Effector memory CD8-positive, alpha-beta T cell (primary cell): ENCODE measurements at places on chromosomes 3 and 15.

- no peak for DNase-seq
These were observed 123.3 kb upstream of the TP63 start for GRCh38 chr3:189507856-189508255.

DNA sequence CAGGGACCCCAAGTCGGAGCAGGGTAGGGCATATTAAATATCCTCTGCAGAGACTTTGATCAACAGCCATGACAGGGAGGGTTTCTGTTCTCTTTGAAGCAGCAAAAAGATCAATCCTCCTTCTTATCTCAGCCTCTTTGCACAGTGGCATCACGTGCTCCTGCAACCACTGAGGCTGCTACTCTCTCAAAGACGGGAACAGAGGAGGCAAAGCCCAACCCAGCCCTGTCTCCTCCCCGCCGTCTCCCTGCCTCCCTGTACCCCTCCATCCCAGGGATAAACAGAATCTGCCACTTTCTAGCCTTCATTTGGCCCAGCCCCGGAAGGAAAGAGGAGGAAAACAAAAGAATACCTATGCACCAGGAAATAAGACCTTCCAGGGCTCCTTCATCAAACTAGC lies 7.5 kb upstream of the TBC1D21 start:
- DNase-seq = no peak

DNA sequence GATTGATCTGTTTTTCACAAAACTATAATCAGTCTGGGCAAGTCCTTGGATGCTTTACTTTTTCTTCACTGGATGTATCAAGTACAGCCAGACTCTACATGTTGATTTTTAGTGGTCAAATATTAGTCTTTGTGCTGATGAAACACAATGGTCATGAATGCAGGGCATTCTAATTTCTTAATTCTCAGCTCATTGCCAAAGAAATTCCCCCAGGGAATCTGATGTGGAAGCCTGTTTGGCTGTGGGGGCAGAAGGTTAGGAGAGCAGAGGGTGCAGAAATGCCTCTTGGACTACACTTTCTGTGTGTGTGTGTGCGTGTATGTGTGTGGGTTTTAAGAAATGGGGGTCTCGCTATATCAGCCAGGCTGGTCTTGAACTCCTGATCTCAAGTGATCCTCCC lies 48.7 kb upstream of the HACD2 start:
- no peak for DNase-seq

- DNase-seq = no peak
These were observed 18.7 kb downstream of the TMEM43 start for GRCh38 chr3:14143271-14144225.

GRCh38 chr3:170536712-170537111 lies 49.2 kb downstream of the SLC7A14 start:
- DNase-seq = no peak

- DNase-seq = no peak
These were observed 237.3 kb downstream of the SHOX2 start for GRCh38 chr3:157868946-157869345.

DNA sequence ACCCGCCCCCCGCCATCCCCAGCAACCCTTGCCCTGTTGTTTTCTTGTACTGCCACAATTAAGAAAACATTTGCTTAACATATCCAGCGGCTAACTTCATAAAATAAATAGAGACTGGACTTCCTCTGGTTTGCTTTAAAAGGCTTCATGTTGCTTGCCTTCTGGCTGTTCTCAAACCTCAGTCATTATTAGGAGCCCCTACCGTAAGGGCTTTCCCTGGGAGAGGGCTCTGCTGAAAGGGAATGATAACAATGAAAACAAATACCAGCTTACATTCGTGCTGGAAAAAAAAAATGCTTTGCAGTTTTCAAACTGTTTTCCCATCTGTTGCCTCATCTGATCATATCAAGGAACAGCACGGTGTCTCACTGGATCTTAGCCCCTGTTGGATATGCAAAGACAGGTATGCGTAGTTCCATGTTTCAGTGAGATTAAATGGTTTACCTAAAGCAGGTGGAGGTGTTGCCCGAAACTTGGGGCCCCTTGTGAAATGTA lies 77.2 kb upstream of the VGLL4 start:
- DNase-seq = no peak

- no peak for DNase-seq
These were observed 27.0 kb upstream of the APH1B start for GRCh38 chr15:63250312-63250965.

DNA sequence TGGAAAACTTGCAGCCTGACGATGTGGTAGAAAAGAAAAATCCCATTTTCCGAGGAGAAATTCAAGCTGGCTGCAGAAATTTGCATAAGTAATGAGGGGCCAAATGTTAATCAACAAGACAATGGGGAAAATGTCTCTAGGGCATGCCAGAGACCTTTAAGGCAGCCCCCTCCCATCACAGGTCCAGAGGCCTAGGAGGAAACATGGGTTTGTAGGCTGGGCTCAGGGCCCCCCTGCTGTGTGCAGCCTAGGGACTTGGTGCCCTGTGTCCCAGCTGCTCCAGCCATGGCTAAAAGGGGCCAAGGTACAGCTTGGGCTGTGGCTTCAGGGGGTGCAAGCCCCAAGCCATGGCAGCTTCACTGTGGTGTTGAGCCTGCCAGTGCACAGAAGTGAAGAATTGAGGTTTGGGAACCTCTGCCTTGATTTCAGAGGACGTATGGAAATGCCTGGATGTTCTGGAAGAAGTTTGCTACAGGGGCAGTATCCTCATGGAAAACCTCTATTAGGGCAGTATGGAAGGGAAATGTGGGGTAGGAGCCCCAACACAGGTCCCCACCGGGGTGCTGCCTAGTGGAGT lies 75.9 kb upstream of the CADPS start:
- no peak for DNase-seq

DNA sequence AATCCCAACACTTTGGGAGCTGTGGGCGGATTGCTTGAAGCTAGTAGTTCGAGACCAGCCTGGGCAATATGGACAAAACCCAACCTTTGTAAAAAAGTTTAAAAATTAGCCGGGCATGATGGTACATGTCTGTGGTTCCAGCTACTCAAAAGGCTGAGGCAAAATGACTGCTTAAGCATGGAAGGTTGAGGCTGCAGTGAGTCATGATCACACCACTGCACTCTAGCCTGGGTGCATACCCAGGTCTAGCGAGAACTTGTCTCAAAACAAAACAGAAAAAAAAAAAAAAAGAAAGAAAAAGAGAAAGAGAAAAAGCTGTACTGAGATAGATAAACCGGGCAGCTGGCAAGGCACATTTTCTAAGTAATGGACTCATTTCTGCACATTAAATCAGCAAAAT lies 10.6 kb downstream of the ARPP19 start:
- DNase-seq = peak; percentile 11

DNA sequence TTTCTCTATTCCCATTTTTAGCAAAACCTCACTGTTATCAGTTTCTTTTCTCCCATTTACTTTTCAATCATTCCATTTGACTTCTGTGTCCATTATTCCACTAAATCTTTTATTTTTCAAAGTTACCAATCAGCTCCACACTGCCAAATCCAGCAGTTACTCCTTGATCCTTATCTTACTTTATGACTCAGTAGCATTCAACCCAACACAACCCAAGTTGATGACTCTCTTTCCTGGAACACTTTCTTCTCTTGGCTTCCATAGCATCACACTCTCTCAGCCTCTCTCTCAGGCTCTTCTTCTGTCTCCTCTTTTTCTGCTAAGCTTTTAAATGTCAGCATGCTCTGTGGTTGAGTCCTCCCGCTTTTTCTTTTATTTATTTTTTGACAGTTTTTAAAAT lies 36.3 kb downstream of the RASGRP1 start:
- no peak for DNase-seq

DNA sequence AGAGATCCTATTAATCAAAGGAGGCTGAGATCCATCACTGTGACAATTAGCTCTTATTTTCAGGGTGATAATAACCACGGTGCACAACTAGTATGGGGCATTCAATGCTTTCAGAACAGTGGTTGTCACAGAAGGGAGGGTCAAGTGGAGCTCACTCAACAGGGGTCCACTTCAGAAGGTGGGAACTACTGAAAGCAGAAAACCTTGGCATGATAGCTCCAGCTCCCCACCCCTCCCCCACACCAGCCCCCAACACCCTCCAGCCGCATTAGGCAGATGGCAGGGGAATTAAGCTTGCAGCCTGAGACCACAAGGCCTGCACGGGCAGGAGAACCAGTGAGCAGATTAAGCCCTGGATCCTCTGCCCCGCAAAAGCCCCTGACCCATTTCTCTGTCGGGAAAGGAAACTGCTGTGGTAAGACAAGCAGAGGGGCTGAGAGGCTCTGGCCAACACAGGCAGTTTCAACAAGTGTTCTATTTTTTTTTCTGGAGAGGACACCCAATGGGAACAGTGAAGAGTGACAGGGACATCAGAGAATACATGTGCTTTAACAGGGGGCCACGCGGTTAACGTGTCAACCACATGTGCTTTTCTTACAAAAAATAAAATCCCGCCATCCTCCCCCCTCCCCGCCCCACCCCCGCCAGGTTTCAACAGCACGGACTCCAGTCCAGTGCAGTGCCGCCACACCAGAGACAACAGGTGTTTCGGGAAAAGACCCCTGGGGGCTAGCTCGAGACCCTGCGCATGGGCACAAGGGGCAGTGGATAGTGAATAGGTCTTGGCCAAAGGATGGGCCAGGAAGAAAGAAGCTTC lies 997 bp downstream of the FYCO1 start:
- peak; percentile 69 for DNase-seq

DNA sequence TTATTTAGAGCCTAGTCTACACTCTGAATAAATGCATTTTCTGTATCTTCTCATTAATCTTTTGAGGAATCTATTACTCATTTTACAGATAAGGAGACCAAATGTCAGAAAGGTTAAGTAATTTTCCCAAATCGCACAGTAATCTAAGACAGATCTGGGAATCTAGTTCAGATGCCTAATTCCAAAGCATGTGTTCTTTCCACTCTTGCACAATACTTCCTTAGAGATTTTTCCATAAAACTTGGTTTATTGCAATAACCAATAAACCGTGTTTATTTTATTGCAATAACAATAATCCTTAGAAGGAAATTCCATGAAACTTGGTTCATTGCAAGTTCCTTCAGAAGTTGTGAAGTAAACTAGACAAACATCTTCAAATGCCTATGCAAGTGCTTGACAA lies 17.4 kb upstream of the COL8A1 start:
- DNase-seq = no peak

DNA sequence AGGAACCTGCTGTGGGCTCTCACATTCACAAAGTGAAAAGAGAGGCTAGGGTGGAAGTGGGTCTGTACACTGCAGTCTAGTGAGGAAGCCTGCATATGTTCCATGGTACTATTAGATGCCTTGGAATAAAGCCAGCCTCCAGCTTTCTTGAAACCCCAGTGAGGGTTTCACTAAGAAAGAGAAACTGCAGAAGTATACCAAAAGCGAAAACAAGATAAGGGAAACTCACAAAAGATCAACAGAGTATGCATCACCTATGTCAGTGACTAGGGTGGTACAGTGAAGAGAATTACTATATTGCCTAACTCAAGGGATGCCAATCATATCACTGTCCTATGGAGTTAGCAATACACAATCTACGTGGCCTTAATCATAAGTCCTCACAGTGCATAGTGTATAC lies 212.5 kb upstream of the GADL1 start:
- DNase-seq = no peak

- no peak for DNase-seq
These were observed 572.1 kb downstream of the FGF12 start for GRCh38 chr3:192155194-192155593.

- peak; percentile 22 for DNase-seq
These were observed 1.8 kb downstream of the CXCR6 start for GRCh38 chr3:45944830-45945620.

DNA sequence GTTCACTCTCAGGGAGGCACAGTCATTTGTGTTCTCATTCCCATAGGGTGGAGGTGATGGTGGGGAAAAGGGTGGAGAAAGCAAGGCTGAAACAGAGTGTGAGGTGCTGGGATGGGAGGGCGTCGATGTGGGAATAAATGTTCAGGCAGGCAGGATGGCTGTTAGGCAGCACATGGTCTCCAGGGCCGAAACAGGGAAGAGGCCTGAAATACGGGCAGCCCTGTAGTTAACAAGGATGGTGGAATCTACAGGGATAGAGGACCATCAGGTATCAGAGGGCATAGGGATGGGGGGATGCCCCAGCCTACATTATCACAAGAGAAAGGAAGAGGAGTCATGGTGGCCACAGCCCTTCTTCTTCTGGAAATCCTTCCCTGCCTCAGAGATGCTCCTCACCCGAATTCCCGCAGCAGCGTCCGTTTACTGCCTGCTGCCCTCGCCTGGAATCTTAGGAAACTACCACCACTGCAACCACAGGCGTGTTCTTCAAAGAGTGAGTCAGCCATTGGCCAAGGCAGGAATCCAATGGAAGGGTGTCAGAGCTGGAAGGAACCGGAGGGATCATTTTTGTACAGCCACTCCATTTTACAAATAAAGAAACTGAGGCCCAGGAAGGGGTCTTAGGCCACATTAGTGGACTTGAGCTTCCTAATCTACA lies 49.7 kb upstream of the POMGNT2 start:
- DNase-seq = no peak

DNA sequence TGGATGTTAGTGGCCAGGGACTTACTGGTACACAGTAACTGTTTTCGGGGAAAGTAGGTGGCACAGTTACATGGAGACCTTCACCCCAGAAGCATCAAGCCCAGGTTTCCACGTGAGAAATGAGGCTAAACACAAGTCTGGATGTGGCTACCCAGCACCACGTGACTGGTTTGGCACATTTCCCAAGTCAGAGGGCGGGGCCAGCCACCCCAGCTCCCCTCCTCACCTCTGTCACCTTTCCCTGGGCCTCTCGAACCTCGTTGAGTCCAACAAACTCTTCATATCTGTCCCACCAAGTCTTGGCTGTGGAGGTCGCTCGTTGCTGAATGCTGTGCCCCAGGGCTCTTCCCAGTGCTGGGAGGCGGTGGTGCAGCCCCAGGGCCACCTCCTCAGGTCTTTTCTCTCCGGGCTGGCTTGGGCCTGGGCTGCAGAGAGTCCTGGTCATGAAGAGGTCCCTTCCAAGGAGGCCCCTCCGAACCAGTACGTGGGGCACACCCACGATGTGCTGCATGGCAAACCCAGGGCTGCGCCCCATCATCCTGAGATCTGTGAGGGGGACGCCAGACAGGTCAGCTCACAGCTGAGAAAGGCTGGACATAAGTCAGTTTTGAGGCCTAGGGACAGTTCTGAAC lies 4.8 kb upstream of the PLXNB1 start:
- no peak for DNase-seq

DNA sequence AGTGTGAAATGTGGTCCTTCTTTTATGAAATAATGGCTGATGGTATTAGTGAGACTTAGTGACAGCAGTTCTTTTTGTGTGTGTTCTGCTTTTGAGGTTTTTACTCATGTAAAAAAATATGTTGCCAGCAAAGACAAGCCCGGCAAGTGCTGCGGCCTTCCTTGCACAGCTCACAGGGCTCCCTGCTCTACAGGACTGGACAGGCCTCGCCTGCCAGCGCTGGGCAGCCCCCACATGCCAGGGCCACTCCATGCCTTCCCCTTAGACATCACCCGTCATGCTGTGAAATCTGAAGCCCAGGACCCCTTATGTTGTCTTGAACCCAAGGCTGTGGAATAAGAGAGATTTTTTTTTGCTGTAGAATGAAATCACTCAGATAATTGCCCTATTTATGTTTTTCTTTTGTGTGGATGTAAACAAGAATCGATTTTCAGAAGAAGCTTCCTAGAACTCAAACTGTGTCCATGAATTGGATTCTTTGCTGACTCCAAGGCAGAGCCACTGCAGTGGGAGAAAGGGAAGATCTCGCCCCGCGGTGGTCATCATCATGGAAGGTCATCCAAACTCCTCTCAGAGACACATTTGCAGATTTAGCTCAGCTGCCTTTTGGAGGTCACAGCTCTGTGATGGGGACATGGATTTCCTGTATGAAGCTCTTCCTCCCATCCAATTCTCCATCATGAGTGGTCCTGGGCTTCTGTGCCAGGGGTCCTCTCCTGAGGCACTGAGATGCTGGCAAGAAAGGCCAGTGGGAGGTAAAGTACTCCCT lies 150.8 kb downstream of the ATP10A start:
- DNase-seq = no peak
